ENCODE measurements at places on chromosomes 1 and 21. TPM values are rescaled to one million over a fixed set of nuclear protein-coding genes. Genes with fewer than 3 reads are reported as not detected.

DNA sequence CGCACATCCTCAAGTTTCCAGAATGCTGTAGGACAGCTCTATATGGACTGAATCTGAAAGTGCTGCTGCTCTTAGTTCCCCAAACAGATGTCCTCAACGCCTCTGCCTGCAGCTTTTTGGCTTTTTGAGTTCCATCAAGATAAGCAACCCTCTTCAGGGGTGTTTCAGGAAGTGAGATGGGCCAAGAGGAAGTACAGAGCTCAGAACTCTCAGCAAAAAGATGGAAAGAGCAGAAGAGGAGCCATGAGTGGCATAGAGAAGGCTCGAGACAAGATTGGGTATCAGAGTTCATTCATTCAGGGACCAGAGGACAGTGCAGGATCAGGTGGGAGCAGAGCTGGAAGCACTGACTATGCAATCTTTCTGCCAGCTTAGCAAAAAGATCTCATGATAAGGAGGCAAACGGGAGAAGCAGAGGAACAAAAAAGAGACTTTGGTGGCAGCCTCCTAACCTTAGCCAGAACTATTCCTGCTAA, at the start of the genes ADORA3 and TMIGD3:
Gene ADORA3 (minus strand): TSS at position 49 of the 476 bp plus-strand sequence. CDS start 279 bp downstream, outside the sequence.
Gene TMIGD3 (minus strand): TSS at position 49 of the 476 bp plus-strand sequence. CDS start 279 bp downstream, outside the sequence.
- H3K4me3 ChIP-seq = no peak within 1 kb of the TSS
- no peaks in the 10 kb centered on the region for H3K27me3 ChIP-seq
- H3K27ac ChIP-seq = 0 out of 2 replicates have a peak within 1 kb of the TSS, but pooled peaks have one; percentile 27
- peaks cover 54% of the 10 kb centered on the region for H3K4me1 ChIP-seq
- peak; percentile 75 for DNase-seq

- peak overlapping the region; percentile 92 for H3K27ac ChIP-seq
- H3K27me3 ChIP-seq = no peaks in the 10 kb centered on the region
- peak overlapping the region; percentile 77 for H3K4me3 ChIP-seq
These were observed 2.8 kb downstream of the ANKRD34A start for GRCh38 chr1:145961425-145962156.

Gene SPRR2G
- not detected for total RNA-seq

DNA sequence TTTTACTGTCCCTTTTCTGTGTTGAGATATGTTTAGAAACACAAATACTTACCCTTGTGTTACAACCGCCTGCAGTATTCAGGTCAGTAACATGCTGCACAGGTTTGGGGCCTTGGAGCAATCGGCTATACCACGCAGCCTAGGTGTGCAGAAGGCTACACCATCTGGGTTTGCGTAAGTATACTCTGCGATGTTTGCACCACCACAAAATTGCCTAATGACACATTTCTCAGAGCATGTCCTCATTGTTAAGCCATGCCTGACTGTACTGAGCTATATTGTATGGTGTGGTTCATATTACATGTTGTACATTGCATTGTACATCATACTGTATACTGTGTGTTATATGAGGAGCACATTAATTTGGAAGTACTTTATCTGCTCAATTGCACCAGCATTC, 247.4 kb downstream of the RHOU start:
- no peak overlapping the region for H3K27ac ChIP-seq
- DNase-seq = no peak
- no peak overlapping the region for H3K4me3 ChIP-seq
- H3K4me1 ChIP-seq = no peaks in the 10 kb centered on the region

- H3K4me1 ChIP-seq = no peaks in the 10 kb centered on the region
- no peaks in the 10 kb centered on the region for H3K36me3 ChIP-seq
- H3K27ac ChIP-seq = no peak overlapping the region
- no peaks in the 10 kb centered on the region for H3K27me3 ChIP-seq
- no peak overlapping the region for H3K4me3 ChIP-seq
These were observed 51.1 kb upstream of the KCNK2 start for GRCh38 chr1:215031392-215031791.

- H3K27me3 ChIP-seq = no peaks in the 10 kb centered on the region
- H3K4me1 ChIP-seq = no peaks in the 10 kb centered on the region
- H3K4me3 ChIP-seq = no peak overlapping the region
These were observed 30.2 kb upstream of the DISC1 start for GRCh38 chr1:231596337-231596791.

DNA sequence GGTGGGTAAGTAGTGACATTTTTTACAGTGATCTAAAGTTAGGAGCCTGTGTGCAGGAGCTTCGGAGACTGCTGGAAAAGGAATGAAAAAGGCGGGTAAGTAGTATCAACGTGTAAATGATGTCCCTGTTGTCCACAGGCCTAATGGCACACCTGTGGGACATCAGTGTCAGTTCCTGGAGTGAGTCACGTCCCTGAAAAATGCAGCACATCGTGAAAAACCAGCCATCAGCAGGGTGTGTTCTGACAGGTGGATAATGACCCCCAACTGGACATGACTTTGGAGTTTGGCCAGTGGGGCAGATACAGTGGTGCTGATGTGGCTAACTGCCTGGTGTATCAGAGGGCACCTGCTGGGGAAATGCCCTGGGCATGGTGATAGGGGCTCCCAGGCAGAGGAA, 12.0 kb upstream of the PRDM15 start:
- H3K4me3 ChIP-seq = no peak overlapping the region
- H3K36me3 ChIP-seq = no peaks in the 10 kb centered on the region
- H3K4me1 ChIP-seq = peaks cover 6% of the 10 kb centered on the region
- DNase-seq = no peak
- no peaks in the 10 kb centered on the region for H3K27me3 ChIP-seq

DNA sequence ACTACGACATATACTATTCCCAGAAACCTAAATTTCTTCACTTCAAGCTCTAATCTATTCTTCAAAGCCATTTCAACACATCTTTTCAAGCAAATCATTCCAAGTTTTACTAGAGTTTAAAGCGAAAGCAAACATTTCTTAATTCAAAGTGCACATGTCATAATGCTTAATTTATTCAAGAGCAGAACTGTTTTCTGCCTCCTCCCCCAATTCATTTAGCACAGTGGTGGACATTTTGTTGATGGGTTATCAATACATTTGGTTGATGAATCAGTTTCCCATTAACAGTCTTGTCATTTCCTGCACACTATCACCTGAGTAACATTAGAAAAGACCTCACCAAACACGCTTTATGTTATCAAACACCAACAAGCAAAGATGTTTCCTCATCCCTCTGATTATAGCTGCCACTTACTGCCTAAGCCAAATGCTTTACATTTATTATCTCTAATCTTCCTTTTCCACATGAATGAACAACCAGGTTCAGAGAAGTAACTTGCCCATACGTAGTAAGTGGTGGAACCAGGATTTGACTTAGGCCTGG, 2.0 kb downstream of the SRSF4 start:
- peaks cover 31% of the 10 kb centered on the region for H3K4me1 ChIP-seq
- DNase-seq = no peak
- H3K36me3 ChIP-seq = peaks cover 30% of the 10 kb centered on the region
- H3K27ac ChIP-seq = peak overlapping the region; percentile 85
- peak overlapping the region; percentile 89 for H3K4me3 ChIP-seq

Gene KCNE1
- not detected for total RNA-seq

DNA sequence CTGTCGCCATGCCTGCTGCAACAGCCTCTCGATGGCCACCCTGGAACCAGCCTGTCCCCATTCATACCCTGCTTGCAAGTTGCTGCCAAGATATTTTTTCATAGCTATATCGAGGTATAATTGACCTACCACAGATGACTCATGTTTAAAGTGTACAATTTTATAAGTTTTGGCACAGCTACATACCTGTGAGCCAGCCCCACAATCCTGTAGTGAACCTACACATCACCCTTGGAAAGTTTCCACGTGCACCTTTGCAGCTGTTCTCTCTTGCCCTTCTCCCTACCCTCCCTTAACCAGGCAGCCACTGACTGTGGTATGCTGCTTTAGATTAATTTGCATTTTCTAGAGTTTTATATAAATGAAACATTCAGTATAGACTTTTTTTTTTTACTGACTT, 23.0 kb upstream of the KCNJ6 start:
- H3K27me3 ChIP-seq = no peaks in the 10 kb centered on the region
- no peaks in the 10 kb centered on the region for H3K36me3 ChIP-seq
- H3K4me3 ChIP-seq = no peak overlapping the region
- H3K27ac ChIP-seq = no peak overlapping the region
- no peaks in the 10 kb centered on the region for H3K4me1 ChIP-seq
- DNase-seq = no peak

DNA sequence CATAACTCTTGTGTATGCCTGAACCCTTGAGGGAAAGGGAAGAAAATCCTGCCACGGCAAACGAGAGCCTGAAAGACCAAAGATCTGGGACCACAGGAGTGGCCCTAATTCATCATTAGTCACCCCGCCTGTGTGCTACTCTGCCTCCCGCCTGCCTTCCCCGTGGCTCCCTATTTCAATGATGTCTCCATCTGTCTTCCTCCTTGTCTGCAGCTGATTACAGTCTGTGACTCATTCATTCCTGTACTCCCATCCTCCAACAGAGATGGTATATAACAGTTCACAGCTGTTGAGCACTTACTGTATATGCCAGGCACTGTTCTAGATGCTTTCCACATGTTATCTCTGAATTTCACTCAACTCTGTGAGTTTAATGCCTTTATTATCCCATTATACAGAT, 96.6 kb downstream of the SEC16B start:
- no peak overlapping the region for H3K27ac ChIP-seq
- H3K4me1 ChIP-seq = peaks cover 8% of the 10 kb centered on the region
- DNase-seq = no peak
- H3K4me3 ChIP-seq = no peak overlapping the region
- H3K36me3 ChIP-seq = no peaks in the 10 kb centered on the region
- H3K27me3 ChIP-seq = no peaks in the 10 kb centered on the region

DNA sequence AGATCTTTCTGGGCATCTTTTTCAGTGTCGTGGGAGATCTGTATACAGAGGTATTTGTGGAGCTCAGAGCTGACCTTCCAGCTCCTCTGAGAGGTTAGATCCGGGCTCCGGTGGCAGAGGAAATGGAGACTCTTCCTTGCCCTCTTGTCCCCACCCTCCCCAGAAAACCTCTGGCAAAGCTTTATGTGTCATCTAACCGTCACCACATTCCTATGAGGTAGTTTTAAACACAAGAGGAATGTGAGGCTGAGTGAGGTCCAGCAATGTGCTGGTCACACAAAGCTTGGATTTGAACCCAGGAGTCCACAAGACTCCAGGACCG, 1.2 kb downstream of the CD160 start:
- H3K4me1 ChIP-seq = peaks cover 7% of the 10 kb centered on the region
- H3K27me3 ChIP-seq = no peaks in the 10 kb centered on the region
- H3K4me3 ChIP-seq = no peak overlapping the region
- no peak for DNase-seq
- H3K36me3 ChIP-seq = no peaks in the 10 kb centered on the region
- no peak overlapping the region for H3K27ac ChIP-seq

DNA sequence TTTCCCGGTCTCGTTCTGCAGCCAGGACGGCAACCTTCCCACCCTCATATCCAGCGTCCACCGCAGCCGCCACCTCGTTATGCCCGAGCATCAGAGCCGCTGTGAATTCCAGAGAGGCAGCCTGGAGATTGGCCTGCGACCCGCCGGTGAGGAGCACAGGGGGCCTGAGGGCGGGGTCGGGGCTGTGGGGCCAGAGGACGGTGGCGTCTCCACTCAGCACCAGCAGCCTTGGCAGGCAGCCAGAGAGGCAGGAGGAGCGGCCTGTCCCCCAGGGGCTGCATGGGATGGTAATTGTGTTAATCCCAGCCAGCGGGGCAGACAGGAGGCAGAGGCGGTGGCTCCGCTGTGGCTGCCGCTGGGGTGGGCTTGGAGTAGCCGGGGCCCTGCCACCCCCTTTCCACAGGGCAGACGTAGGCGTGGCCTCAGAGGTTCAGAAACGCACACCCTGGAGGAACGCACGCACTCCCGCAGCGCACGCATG, 12.1 kb downstream of the SAMD11 start:
- peak; percentile 69 for DNase-seq
- no peaks in the 10 kb centered on the region for H3K36me3 ChIP-seq
- no peak overlapping the region for H3K27ac ChIP-seq
- no peak overlapping the region for H3K4me3 ChIP-seq
- no peaks in the 10 kb centered on the region for H3K27me3 ChIP-seq

Gene CA6
- not detected for total RNA-seq

DNA sequence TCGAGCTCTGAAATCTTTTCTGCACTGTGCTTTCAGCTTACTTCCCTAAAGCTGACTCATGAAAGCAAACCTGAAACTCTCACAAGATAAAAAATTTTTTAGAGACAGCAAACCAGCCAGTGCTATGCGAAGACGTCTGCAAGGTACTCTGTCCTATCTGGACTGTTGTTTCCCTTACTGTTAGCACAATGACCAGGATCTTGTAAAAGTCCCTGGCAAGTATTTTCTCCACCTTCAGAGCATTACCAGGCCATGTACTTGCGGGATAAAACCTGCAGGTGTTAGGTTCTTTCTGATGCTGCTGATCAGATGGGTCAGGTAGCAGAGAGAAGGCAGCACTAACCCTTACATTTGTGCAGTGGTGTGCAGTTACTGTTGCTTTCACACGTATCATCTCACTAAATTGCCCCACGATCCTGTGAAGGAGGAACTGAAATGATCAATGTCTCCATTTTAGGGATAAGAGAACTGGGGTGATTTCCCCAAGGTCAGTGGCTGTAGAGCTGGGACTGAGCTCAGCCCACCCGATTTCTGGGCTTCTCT, 56.6 kb downstream of the PLXNA2 start:
- no peaks in the 10 kb centered on the region for H3K27me3 ChIP-seq
- H3K27ac ChIP-seq = no peak overlapping the region
- no peak overlapping the region for H3K4me3 ChIP-seq

DNA sequence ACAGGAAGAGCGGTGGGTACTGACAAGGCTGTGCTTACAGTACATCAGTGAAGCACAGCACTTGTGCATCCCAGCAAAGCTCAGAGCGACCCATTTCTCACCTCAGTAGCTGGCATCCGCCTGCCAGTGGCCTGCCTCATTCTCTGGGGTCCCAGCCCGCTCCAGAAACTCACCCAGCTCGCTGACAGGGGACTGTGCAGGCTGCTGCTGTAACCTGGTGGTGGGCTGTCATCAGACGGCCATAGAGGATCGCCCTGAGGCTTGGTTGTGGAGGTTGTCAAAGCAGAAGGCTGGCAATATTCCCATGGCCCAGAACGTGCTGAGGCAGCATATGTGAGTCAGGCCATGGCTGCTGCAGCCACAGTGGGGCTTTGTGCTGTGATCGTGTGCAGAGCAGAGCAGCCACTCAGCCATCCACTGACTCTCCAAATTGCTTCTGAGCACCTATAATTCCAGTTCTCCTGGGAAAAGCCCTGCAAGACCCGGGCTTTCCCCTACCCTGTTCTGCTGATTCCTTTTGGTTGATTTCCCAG, 13.6 kb upstream of the GPR137B start:
- H3K4me3 ChIP-seq = no peak overlapping the region
- 0 out of 2 replicates have a peak, but pooled peaks cover 4% of the 10 kb centered on the region for H3K27me3 ChIP-seq
- no peaks in the 10 kb centered on the region for H3K36me3 ChIP-seq
- no peak overlapping the region for H3K27ac ChIP-seq

Gene CELA2B
- not detected for total RNA-seq

Gene EVA1C
- not detected for total RNA-seq

Gene OLIG2
- total RNA-seq = not detected

- no peak for DNase-seq
- no peaks in the 10 kb centered on the region for H3K27me3 ChIP-seq
- no peaks in the 10 kb centered on the region for H3K4me1 ChIP-seq
- no peak overlapping the region for H3K27ac ChIP-seq
These were observed 113.0 kb downstream of the SMYD3 start for GRCh38 chr1:246394121-246394520.

- H3K27ac ChIP-seq = no peak overlapping the region
- no peaks in the 10 kb centered on the region for H3K36me3 ChIP-seq
- H3K4me3 ChIP-seq = no peak overlapping the region
These were observed 285.6 kb downstream of the ASTN1 start for GRCh38 chr1:176878750-176879536.

Gene SETSIP
- 0.32 TPM for total RNA-seq

Data from Karpas-422 (cell line).